ENCODE measurements at places on chromosomes 7 and 10.

GRCh38 chr10:57815949-57816348 lies 451.7 kb downstream of the IPMK start:
- DNase-seq: no peak

- no peak for DNase-seq
Observed at GRCh38 chr10:34408381-34408780, 406.7 kb downstream of the PARD3 start.

DNA sequence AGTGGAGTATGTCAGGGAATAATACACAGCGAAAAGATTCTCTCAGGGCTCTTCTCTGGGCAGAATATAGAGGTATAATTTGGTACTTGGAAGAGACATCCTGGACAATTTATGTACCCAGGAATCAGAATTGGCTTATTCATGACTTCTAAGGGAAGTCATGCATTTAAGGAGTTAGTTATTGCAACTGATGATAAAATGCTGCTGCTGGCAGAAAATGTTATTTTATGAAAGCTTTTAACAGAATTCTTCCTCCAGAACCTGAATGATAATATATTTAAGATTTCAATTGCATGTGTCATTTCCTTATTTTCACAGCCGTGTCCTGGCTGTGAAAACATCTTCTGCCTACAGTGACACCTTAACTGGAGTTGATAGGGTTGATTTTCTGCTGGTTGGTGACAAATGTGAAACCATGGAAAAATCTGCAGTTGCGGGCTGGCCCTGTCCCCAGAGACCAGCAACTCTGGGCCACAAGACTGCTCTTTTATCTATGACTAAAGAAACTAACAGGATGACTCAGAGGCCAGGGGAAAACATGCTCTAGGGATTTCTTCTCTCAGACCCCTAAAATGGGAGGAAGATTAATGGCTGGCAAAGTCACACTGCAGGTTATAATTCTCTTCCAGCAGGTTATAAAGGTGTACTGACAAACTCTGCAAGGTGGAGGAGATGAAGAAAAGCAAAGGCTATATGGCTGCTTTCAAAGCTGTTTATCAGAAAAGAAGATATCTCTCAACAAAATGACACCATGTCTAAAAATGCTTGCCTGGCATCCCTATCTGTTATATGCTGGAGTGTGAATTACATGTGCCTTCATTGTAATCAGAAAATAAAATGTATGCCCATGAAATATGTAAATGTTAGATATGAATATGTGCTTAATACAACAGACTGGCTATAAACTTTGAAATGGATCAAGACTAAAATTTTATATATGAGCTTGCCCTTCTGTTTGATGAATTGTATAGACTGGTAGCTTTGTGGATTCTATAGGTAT lies 12.1 kb upstream of the TRUB1 start:
- DNase-seq: no peak

- peak; percentile 91 for DNase-seq
Observed at GRCh38 chr10:31650010-31650409, 278.6 kb downstream of the ARHGAP12 start.

GRCh38 chr10:55163388-55163979 lies 362.5 kb upstream of the PCDH15 start:
- DNase-seq: no peak

DNA sequence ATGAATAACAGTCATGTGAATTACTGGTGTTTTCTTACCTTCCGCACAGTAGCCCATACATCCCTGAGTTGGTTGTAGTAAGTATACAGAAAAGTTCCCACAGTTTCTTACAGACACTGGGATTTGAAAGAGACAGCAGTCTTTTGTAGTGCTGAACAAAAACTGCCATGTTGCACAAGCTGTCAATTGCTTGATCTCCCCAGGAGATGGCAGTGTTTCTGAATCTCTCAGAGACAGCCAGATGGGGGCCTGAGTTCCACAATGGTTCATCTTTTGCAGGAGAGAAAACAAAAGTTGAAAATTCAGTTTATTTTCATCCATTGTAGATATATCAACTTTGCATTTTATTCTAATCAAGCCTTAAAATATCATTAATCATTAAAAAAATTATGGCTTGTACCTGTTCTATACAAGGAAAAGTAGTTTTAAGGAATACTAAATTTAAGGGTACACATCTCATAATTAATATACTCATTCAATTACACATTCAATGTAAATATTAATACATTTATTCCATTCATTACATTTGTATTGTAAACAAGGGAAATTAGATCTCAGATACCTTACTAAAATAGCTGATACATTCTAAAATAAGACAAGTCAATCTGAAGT lies 14.5 kb downstream of the VWDE start:
- DNase-seq: no peak

- DNase-seq: no peak
Observed at GRCh38 chr10:73552819-73553715, 38.1 kb downstream of the USP54 start.

DNA sequence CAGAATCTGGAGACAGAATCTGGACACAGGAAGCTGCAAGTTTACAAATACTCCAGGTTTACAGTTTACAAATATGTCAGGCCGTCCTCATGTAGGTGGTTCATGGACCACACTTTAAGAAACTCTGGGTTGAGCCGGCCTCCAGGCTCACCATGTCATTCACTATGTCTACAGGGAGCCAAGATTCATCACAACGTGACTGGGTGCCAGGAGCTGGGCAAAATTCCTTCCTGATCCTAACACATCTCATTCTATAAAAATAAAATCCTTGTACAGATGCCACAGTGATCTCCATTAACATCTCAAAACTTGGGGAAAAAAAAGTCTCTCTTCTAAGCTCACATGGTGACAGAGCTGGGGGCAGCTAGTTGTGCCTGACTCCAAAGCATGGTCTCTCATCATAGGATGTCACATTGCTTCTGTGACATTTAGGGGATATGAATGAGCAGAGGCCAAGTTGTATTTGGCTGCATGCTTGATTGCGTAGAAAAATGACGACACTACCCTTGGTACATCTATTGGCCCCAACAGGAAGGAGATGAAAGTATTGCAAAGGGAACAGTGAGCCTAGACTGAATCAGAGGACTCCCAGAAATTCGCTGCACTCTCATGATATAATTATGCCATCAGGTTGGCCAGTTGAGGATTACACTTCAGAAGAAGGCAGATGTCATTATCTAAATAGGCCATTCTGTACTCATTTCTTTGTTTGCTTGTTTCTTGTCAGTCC lies 35.9 kb downstream of the MTURN start:
- DNase-seq: no peak
